ENCODE measurements at places on chromosomes 4 and X.

DNA sequence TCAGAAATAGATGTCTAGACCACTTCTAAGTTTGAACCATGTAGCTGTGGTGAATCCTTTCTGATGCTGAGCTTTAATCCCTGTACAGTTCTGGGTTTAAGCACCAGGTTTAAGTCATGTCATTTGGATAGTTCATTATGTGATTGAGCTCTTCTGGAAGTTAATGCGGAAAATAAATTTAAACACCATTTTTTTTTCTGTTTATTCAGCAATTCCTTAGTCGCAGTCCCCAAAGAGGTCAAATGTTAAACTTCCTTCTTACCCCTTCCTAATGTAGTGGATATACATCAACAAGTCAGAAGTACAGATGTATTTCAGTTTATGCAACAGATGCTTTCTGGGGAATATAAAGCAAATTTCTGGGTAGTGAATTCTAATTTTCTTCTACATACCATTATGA, 52.9 kb downstream of the CNKSR2 start:
- no peak for DNase-seq

GRCh38 chr4:37628977-37629609, 57.1 kb downstream of the RELL1 start:
- DNase-seq = no peak

DNA sequence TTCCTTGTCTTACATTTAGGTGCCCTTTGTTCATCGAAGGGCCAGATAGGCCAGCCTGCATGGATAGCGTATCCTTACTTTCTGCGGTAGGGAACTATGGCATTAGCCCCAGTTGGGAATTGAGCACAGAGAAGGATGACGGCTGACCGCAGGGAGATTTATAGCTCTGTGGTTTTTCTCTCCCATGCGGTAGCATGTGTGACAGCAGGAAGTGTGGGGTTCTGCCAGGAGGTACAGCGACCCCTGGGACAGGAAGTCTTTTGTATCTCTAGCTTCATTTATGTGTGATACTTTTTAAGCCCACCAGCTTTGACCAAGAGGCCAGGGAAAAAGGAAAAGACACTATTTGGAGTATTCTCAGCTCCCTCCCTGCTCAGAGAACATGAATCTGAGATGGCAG, 33.1 kb downstream of the GAB3 start:
- no peak for DNase-seq

DNA sequence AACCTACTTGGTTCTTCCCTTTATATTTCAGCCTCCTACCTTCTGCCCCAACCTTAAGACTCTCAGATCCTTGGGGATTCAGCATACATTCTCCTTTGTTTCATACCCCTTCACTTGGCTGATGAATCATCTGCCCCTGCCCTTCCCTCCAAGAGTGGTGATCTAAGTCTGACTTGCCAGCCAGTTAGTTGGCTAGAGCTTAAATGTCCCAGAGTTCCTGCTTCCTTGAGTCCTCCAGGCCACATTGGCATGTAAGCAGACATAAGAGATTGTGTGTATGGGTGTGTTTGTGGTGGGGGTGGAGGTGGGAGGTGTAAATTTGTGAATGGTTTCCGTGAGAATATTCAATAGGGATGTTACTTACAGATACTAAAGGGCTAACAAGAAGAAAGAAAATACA, 3.7 kb upstream of the TEX13D start:
- no peak for DNase-seq

DNA sequence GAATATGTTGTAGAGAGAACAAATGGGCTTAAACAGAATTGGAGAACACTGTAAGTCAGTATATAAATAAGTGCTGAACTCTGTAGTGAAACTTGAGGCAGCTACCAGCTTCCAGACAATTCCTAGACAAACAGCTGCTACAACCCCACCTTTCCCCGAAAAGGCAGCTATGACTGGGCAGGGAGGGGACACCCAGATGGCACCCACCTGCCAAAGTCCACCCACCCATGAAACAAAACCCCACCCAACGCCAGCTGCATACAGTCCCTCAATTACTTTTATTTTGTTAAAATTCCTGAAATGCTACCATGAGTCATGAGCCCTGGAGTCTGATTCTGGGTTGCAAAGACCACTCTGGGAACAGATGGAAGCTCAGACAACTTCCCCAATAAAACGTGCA, 24.4 kb downstream of the RELL1 start:
- no peak for DNase-seq

GRCh38 chrX:21656587-21657317, 1.4 kb downstream of the KLHL34 start:
- no peak for DNase-seq

DNA sequence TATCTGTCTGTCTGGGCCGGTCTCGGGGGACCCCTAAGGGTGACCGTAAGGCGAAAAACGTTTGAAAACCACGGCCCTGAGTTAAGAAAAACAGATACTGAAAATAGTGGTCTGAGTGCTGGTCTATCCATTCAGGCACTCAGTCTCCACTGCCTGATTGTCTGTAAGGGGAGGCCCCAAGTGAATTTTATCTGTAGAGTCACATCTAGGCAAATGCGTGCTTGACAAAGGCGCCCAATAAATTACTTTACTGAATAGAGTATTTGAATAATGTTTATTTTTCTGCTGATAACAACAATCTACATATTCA, 465 bp downstream of the HNRNPH2 start:
- DNase-seq = no peak

GRCh38 chr4:39469429-39470077, 10.7 kb downstream of the LIAS start:
- no peak for DNase-seq

GRCh38 chr4:39023059-39023458, 9.2 kb downstream of the TMEM156 start:
- no peak for DNase-seq

- no peak for DNase-seq
Observed at GRCh38 chr4:107490116-107490515, 229.9 kb downstream of the PAPSS1 start.

GRCh38 chrX:143648705-143649104, 12.8 kb upstream of the SLITRK4 start:
- DNase-seq = no peak

DNA sequence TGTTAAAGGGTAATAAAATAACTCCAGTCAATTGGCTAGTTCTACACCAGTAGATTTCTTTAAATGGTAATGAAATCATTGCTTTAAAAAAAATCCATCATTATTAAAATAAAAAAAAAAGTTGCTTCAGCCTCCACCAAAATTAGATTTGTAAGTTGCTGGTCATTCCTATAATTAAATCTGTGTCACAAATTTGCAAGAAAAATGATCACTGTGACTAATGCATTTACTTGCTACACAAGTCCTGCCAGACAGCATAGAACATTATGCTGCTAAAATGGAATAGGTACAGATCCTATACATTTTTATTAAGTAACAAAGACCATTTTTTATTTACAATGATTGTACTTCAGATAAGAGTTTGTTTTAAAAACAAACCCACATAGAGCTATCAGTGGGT, 85.8 kb downstream of the SLC10A7 start:
- no peak for DNase-seq

GRCh38 chr4:94641702-94642560, 115.8 kb upstream of the BMPR1B start:
- no peak for DNase-seq

DNA sequence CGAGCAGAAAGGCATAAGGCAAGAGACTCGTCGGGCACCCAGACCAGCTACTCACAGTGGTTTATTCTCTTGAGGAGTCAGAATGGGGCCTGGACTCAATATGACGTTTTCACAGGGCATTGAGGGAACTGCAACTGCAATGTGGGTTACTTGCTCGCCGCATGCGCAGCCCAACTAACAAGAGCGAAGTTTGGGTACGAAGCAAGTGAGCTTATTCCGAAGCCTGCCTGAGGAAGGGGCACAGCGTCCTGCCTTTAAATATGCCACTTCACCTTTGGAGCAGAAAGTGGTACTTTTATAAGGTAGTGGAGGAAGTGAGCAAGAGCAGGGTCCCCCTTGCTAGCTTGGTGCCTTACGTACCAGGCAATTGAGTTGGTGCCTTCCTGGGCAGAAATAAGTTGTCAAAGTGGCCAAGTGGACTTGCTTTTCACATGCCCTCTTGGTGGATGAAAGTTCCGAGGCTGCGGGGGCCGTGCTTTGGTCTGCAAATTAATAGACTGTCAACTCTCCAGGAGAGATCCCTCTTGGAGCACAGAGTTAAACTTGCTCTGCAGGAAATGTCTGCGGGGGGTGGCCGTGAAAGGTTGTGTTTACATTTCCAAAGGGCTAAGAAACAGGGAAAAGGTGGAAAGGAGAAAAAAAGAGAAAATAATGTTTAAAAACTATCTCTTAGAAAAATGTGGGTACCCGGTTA, 480.4 kb downstream of the TRIML1 start:
- no peak for DNase-seq

- DNase-seq = no peak
Observed at GRCh38 chr4:120052856-120053255, 13.8 kb downstream of the MAD2L1 start.

GRCh38 chr4:171017593-171017992, 795.6 kb upstream of the GALNTL6 start:
- no peak for DNase-seq

GRCh38 chrX:81378560-81378959, 176.7 kb downstream of the SH3BGRL start:
- DNase-seq = no peak

DNA sequence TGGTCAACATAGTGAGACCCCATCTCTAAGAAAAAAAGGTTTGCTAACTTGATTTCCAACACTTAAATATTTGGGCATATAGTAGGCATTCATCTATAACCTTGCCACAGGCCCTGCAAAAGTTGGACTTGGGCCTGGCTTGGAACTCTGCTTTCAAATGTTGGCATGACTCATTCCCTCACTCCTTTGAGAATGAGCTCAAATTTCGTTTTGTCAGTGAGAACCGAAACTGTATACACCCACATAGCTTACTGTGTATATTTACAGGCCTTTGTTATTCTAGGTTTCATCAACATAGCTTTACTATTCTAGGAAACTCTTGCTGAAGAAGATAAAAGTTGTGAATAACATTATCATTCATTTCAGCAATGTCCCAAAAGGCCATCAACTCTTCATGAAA, 88.7 kb upstream of the ELOVL6 start:
- DNase-seq = no peak

- no peak for DNase-seq
Observed at GRCh38 chr4:188346171-188346809, 207.0 kb downstream of the TRIML1 start.

DNA sequence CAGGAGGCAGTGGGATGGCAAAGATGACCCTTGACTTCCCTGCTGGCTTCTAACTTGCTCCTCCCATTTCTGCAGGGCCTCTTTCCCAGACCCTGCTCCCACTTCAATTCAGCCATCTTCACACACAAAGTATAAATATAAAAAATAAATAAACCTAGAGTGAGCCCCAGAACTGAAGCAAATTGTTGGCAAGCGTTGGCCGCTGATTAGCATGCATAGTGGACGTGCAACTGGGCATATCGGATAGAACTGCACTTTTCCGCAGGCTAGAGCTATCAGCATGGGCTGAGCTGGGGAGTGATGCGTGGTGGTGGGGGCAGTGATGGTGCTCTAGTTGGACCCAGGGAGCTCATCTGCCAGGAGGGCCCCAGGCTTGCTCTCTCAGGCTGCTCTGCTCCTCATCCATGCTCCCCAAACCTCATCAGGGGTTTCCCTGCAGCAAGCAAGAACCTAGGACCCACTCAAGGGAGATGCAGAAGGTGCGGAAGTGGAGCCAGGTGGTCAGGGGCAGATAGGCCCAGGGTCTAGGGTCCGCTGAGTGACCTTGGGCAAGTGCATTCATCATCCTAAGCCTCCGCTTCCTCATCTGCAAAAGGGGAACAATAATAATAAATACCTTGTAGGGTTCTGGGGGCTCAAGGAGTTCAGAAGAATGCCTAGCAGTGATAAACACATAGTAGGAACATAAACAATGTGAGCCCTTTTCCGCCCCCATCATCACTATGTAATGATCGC, 146.8 kb upstream of the PJA1 start:
- DNase-seq = peak; percentile 53

- no peak for DNase-seq
Observed at GRCh38 chr4:155042014-155042413, 166.4 kb upstream of the NPY2R start.

DNA sequence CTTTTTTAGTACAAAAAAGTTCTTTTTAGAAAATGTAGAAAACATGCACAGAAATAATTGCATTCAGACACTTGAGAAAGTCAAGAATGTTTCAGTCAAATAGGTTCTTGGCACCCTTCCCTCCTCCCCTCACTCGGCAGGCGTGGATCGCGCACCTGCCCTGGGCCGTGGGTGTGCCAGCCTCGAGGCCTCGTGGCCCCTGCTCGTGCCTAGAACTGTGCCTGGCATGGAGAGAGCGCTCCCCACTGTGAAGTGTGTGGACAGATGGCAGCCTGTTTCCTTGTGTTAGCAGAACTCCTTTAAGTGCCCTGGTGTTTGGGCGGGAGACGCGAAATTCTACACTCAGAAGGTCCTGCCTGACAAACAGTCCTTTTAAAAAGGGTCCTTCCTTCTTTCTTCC, 14.7 kb downstream of the RGS12 start:
- no peak for DNase-seq

GRCh38 chr4:71126719-71127118, 133.3 kb downstream of the DCK start:
- no peak for DNase-seq

GRCh38 chr4:7068279-7068842, 497 bp upstream of the GRPEL1 start:
- peak; percentile 37 for DNase-seq

- no peak for DNase-seq
Observed at GRCh38 chr4:134337574-134337973, 136.0 kb upstream of the PABPC4L start.

GRCh38 chrX:46180258-46180687, 364.9 kb downstream of the ZNF674 start:
- DNase-seq = peak; percentile 89

DNA sequence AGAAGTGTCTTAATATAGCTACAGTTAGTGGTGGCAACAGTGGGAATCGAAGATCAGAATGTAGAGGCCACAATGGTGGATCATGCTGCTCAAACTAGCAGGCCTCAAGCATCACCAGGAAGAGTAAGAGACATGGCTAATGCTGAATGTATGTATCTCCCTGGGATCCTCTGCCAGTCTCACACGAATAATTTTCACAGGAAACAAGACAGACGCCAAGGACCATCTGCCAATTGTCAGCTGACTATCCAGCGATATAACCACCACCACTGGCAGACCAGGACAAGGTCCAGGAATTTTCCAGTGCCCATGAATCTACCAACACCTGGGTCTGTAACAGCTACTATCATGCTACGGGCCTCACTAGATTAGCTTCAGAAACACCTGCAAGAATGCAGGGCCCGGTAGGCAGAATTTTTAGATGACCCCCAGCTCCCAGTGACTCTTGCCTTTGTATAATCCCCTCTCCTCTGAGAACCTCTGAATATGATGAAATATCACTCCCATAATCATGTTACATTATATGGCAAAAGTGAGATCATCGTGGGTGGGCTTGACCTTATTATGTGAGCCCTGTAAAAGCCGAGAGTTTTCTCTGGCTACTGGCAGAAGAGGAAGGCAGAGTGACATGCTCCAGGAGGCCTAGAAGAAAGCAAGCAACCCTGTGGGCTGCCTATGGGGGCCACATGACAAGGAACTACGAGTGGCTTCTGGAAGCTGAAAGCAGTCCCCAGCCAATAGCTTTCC, 429.8 kb downstream of the BCOR start:
- no peak for DNase-seq

Data from DMS79 (cell line).